NCI-H1930 (cell line): ENCODE measurements at places on chromosomes 5 and 9.
A peak's percentile ranks its signal among the peaks of the same experiment; 100 is the strongest.

DNA sequence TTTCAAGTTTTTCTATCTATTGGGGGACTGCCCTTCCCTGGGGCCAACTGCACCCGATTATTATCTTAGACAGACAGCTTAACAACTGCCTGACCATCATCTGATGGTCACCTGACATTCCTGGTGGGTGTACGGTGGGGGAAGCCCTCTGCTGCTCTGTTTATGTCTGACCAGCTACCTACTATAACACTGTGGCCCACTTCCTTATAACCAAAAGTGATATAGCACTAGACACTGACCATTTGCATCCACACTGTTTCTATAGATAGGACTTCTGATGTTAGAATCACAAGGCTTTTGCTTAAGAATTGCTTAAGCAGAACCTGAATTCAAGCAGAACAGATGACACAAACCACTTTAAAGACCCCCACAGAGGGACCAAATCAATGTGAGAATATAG lies 110.5 kb upstream of the RAI14 start:
- DNase-seq = no peak

- no peak for DNase-seq
Observed at GRCh38 chr5:119398727-119399466, 43.1 kb downstream of the TNFAIP8 start.

- no peak for DNase-seq
Observed at GRCh38 chr9:114570742-114571141, 16.8 kb upstream of the ATP6V1G1 start.

- no peak for DNase-seq
Observed at GRCh38 chr9:119092125-119092524, 277.1 kb downstream of the BRINP1 start.

GRCh38 chr9:76032797-76033373 lies 142.4 kb downstream of the PCSK5 start:
- DNase-seq = no peak

DNA sequence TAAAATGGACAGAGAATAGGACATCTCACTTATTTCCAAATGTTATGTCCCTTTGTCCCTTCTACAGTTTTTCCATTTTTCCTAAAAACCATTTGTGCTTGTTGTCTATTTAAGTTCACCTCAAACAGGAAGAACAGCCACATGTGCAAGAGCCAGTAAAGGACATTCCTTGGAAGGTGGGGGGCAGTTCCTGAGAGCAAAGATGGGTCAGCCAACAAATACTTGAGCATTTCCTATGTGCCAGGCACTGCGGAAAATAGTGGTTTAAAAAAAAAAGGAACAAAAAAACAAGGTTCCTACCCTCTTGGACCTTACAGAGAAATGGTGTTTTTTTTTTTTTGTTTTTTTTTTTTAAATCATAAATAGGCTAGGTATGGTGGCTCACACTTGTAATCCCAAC lies 26.8 kb downstream of the ANP32B start:
- DNase-seq = no peak

DNA sequence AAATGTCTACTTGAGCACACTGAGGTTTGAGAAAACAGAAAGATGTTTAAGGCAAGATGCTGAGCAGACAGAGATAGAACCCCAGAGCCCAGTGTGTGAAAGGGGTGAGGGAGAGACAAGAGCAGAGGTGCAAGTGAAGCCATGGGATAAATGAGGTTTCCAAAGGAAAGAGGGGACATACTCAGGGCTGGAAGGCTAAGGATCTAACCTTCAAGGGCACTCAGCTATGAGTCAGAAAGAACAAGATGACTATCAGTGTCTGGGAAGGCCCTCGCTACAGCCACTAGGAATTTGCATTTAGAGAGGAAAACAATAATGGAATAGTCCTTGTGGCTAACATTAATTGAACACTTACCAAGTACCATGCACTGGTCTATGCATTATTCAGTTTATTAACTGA lies 113.7 kb downstream of the HTR4 start:
- DNase-seq = no peak

DNA sequence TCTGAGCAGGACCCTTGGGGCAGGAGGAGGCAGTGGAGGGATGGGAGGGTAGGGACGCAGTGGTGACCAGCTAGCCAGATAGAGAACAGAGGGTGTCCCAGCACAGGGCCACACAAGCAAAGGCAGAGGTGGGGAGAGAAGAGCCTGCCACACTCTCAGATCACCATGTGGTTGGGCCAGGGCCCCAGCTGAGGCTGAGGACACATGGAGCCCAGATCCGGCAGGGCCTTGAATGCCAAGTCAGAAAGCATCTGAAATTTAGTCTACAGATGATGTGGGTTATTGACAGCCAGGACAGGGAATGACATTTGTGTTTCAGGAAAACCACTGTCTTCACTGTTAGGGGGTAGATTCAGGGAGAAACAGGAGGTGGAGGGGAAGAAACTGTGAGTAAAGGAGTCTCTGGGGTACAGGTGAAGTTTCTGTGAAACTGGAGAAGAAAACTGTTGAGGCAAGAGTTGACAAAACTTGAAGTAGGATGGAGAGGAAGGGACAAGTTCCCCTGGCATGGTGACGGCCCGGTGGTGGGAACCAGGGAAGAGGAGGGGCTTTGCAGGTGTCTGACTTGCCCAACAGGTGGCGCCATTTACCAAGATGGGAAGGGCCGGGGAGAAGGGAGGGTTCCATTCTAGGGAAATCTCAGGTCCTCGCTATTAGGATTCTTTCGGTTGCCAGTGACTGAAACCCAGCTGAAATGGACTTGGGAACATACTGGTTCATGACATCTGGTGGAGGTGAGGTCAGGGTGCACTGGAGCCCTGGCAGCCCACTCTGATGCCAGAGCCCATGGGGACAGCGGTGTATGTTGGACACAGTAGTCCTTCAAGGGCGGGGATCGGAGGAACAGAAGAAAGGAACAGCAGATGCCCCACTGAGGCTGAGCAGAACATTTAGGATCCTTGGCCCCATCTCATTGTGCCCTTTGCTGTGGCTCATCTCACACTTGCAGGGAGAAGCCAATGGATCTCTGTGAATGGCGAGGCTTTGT lies 100.1 kb downstream of the KCNIP1 start:
- peak; percentile 19 for DNase-seq

DNA sequence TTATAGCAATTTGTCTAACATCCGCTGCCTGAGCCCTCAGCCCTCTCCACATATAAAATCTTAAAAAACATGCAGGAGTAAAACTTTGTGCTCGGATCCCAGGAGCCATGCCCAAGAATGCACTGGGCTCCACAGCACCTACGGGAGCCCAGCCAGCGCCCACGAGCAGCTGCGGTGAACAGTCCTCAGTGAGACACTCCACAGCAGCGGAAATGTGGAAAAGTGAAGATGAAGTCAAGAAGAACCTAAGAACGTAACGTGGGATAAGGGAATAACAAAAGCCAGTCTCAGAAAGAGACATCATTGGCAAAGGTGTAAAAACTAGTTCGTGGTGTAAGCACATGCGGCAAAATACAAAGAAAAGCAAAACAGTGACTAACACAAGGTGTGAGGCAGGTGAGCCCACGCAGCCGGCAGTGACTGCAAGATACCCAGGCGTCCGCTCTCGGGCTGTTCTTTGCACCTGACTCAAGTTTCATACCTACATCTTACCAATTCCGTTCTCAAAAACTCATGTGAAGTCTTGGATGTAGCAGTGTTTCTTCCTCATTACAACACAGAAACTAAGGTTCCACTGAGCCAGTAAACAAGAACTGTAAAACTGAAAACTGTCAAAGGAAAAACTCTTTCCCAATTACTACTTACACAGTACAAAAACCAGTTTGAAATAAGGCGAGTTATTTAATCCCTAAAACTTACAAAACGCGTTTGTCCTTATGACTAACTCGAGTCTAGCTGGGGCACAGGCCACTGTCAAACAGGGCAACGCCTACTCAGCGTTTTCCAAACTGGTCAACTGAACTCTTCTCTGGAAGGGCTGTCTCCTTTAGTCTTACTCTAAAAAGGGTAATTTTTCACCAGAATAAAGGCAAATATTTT lies 1.7 kb downstream of the CAMSAP1 start:
- no peak for DNase-seq

- no peak for DNase-seq
Observed at GRCh38 chr5:65125591-65126541, 355.9 kb downstream of the ADAMTS6 start.

DNA sequence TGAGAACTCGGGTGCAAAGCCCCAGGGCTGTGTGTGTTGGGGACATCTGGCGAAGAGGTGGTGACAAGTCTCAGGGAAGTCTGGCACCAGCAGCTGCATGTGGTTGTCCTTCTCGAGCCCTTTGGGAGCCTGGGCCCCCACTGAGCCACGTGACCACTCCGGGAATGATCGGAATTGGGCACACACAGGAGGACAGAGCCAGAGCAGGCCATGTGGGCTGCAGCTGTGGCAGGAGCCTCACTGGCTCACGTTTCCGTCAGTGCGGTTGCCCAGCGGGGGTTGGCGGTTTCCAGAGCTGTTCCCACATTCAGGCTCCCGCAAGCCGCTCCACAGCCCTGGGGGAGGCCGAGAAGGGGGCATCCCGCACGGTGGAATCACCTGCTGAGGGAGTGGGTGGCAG lies 6.8 kb upstream of the CEL start:
- no peak for DNase-seq

DNA sequence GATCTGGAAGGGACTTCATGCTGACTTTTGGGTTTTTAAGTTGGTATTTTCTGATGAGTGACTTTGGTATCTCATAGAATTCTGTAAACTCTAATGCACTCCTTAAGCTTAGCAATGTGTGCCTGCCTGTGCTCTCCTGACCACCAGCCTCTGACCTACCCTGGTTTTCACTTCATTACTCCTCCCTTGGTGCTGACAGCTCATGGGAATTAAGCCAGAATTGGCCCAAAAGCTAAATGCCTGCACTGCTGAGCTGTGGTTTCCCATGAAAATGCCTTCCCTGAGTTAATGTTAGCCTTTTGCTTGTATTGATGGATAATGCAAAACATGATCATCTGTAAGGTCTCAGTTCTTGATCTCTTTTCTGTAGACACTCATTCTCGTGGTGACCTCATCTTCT lies 308.0 kb downstream of the DOCK8 start:
- no peak for DNase-seq

- no peak for DNase-seq
Observed at GRCh38 chr5:66596636-66597182, 516 bp downstream of the MAST4 start.

DNA sequence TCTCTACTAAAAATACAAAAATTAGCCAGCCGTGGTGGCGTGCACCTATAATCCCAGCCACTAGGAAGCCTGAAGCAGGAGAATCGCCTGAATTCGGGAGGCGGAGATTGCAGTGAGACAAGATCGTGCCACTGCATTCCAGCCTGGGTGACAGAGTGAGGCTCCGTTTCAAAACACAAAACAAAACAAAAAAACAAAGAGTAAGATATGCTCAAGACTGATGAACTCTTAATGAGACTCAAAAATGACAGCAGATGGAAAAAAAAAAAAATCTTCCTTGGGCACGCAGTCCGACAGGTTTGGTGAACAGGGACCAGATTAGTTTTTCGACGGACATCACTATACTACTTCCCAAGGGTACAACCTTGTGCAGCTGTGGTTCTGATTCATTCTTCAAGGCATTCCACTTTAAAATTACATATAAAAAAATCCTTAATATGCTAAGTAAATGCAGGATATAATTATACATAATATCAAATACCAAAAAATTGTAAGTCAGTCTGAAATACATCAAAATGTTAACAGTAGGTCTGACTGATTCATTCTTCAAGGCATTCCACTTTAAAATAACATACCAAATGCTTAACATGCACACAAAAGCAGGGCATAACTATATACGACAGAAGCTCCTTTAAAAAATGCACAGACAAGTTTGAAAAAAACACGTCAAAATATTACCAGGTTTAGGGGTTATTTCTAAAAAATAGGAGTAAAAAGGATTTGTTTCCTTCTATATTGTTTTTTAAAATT lies 12.3 kb downstream of the PSIP1 start:
- no peak for DNase-seq

DNA sequence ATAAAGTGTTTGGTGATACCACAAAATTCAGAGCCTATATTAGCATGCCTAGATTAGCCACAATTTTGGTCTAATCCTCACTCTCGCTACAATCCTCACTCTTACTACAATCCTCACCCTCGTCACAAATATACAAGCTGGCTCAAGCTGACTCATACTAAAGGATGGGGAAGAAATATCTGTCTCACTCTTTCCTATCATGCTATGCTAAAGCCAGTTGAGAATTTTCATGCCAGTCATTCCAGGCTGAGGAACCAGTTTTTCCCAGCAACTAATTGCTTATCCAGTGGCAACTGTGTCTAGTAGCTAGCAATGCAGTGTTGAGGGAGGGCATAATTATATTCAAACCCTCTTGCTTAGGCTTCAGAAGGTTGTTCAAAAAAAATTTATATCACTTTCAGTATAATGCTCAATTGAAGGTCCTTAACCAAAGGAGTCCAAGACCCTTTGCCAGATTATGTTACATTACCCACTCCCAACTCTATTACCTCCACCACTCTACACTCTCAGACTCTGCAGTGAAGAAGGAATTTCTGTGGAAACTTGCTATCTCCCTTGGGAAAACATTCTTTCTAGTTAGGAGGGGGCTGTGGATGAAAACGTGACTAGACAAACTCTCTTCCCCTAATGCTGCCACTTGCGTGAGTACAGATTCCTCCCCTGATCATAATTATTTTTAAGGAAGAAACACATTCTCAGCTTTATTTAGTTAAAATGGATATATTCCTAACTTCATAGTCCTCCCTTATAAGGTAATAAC lies 810.3 kb upstream of the ACO1 start:
- no peak for DNase-seq

DNA sequence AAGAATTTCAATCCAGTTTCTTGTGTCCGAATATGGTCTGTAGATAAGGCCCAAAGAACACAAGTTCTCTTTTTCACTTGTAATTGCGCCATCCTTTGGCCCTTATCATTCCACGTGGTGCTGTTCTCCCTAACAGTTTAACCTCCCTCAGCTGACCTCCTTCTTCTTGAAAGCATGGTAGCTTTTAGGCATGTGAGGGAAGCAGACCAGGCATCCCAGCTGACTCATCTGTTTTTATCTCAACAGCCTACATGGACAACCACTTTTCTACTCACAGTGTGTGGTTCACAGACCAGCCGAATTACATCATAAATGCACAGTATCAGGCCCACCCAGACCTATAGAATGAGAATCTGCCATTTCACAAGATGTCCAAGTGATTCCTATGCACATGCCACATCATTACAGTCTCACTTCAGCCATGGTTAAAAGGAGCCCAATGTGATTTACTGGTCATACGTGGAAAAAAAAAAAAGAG lies 26.9 kb upstream of the PLIN2 start:
- no peak for DNase-seq

- peak; percentile 24 for DNase-seq
Observed at GRCh38 chr5:125198270-125198974, 452.0 kb upstream of the ZNF608 start.

- DNase-seq = no peak
Observed at GRCh38 chr5:158820891-158821290, 278.8 kb downstream of the EBF1 start.

DNA sequence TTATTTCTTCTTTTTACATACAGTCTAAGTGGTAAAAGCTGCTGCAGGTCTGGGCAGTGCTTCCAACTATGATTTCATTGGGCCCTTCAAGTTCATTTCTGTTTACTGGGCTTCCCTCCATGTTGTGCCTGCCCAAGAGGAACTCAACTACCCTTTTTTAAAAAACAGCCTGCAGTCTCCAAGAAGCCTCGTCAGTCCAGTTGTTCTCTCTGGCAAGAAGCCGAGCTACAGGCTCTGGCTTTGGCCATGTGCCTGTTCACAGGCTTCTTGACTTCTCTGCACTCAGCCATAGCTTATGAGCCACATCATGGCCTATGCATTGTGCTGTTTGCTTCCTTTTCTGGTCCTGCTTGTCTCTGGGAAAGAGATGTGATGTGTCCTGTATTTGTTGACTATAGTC lies 119.7 kb upstream of the PJA2 start:
- DNase-seq = no peak
